Epithelial cell of proximal tubule (primary cell): ENCODE measurements at places on chromosomes 5 and 9. TPM values are rescaled to one million over a fixed set of nuclear protein-coding genes. Genes with fewer than 3 reads are reported as not detected.

PCDH1 gene
- total RNA-seq = 9.6 and 17.4 TPM in 2 replicates

GZMA gene
- not detected in 2 replicates for total RNA-seq

PRPF4 gene
- total RNA-seq = 29.1 and 43.8 TPM in 2 replicates

DMGDH gene
- total RNA-seq = 0.80 and 1.9 TPM in 2 replicates

C9orf152 gene
- not detected in 2 replicates for total RNA-seq

CCDC183 gene
- 0.06 TPM in 1 of 2 replicates, not detected in the other for total RNA-seq

PTGES gene
- total RNA-seq = 15.3 and 33.6 TPM in 2 replicates

DMRT3 gene
- 0.29 and 1.4 TPM in 2 replicates for total RNA-seq

ARL14EPL gene
- 0.17 TPM in 1 of 2 replicates, not detected in the other for total RNA-seq

AFF4 gene
- total RNA-seq = 25.5 and 29.2 TPM in 2 replicates

SPATA31E1 gene
- not detected in 2 replicates for total RNA-seq

NTRK2 gene
- total RNA-seq = 0.14 and 0.46 TPM in 2 replicates

RGS14 gene
- 17.1 and 19.6 TPM in 2 replicates for total RNA-seq

GRCh38 chr5:122999947-123000563 lies 36.5 kb downstream of the PPIC start:
- DNase-seq = no peak

DNA sequence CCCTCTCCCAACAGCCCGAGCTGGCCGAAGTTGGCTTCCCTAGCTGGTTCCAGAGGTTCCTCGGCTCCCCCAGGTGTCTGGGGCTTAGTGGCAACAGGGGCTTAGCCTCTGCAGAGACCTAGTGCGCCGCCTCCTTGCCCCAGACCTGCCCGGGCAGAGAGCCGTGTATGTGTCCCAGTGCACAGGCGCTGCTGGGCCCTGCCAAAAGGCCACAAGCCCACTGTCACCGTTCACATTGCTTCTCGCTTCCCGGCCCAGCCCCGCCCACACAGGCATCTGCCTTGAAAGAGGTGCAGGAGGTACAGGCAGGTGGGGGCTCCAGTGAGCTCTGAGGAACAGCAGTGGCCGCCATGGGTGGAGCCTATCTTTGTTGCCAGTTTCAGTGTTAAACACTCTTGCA lies 2.5 kb upstream of the CACFD1 start:
- DNase-seq = no peak

- no peak for DNase-seq
These were observed 98.4 kb upstream of the HAND1 start for GRCh38 chr5:154576429-154576806.

- no peak for DNase-seq
These were observed 174.0 kb downstream of the ARHGAP26 start for GRCh38 chr5:142944140-142944539.

- DNase-seq = no peak
These were observed 20.3 kb downstream of the POU5F2 start for GRCh38 chr5:93721071-93721470.

- no peak for DNase-seq
These were observed 36.6 kb downstream of the FAM240B start for GRCh38 chr9:38683336-38683735.

DNA sequence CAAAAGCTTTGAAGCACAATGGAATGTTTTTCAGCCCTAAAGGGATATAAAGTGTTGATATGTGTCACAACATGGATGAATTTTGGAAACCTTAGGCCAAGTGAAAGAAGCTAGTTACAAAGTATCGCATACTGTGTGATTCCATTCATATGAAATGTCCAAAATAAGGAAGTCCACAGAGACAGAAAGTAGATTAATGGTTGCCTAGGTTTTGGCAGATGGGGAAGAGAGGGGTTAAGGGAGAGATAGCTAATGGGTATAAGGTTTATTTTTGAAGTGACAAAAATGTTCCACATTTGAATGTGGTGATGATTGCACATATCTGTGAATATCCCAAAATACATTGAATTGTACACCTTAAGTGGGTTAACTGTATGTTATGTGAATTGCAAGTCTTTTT lies 57.5 kb upstream of the MCCC2 start:
- DNase-seq = no peak

- DNase-seq = no peak
These were observed 49.6 kb upstream of the OSMR start for GRCh38 chr5:38795986-38796741.

GRCh38 chr5:124182133-124182532 lies 564.3 kb downstream of the ZNF608 start:
- no peak for DNase-seq

GRCh38 chr9:122900791-122901190 lies 4.4 kb downstream of the RC3H2 start:
- DNase-seq = no peak

DNA sequence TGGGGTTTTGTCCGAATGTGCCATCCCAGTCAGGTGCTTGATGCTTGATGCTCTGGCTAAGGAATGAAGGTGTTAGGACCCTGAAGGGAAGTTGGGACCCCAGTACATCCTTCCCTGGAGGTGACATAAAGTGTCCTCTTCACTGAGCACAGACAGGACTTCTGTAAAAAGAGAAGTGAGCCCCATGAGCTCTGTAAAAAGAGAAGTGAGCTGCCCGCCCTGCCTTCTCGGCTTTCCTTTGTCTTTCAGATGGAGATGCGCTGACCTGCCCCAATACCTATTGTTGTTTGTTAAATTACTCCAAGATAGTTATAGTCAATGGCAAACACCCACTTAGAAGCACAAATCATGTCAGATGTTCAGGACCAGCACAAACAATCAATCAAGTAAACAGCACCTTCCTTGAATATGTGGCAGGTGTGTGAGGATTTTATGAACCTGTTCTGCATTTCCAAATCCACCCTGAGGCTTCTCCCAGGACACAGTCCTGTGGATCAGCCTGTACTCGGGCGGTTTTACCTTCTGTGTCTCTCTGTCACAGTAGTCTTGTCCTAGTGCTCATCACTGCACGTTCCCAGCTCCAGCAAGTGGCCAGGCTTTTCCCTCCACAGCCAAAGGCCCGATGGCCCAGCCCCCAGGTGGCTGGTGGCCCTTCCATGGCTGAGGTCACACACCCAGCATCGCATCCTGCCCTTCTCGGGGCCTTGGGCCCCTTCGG lies 191.4 kb downstream of the MTRR start:
- DNase-seq = no peak

DNA sequence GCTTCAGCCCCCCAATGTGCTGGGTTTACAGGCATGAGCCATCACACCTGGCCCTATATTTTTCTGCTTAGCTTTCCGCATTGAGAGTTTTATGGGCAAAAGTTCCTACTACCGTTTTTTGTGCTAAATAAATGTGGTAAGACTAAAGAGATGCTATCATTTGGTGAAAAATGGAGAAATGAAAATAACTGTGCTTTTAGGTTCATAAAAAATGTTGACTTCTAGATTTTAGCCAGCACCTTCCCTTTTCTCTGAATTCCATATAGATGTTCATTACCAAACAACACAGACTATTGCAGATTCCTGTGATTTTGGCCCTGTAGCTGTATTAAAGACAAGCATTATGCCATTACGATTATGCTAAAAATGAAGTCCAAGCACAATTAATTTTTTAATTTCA lies 72.0 kb upstream of the CTSL start:
- DNase-seq = no peak

GRCh38 chr5:33934176-33934575 lies 2.0 kb upstream of the RXFP3 start:
- no peak for DNase-seq

GRCh38 chr9:134485653-134486052 lies 155.9 kb upstream of the COL5A1 start:
- DNase-seq = no peak

GRCh38 chr9:14452539-14452938 lies 138.6 kb upstream of the NFIB start:
- no peak for DNase-seq

DNA sequence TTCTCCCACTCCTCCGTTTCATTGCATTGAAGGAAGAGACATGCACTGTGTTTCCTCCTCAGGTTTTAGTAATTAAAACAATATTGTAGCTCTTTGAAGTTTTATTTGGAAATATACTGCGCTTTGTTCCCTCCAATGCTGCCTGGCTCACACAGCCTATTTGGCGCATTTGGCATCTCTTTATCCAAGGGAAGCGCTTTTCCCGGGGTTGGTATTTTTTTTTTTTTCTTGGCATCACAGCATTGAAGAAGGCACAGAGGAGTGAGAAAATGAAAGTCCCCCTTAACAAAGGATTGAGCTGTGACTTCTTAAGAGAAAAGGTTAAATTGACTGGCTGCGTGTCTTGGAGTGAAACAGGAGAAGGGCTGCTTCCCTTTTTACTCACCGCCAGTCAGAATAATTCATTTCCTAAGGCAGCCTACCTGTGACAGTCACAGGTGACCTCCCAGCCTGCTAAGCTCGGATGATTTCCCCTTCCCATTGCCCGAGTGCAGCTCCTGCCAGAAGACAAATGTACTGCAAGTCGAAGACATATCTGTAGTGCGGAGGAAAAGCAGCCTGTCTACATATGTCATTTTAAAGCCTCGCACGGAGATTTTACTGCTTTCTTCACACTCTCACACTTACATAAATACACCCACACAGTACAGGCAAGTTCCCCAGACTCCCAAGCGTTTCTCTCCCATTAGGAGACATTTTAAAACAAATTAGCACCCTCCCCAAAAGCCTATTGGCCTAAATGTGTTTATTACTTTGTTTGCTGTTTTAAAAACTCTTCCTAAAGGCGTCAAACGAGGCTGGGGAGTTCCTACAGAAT lies 665.5 kb upstream of the ZNF608 start:
- DNase-seq = peak; percentile 66

DNA sequence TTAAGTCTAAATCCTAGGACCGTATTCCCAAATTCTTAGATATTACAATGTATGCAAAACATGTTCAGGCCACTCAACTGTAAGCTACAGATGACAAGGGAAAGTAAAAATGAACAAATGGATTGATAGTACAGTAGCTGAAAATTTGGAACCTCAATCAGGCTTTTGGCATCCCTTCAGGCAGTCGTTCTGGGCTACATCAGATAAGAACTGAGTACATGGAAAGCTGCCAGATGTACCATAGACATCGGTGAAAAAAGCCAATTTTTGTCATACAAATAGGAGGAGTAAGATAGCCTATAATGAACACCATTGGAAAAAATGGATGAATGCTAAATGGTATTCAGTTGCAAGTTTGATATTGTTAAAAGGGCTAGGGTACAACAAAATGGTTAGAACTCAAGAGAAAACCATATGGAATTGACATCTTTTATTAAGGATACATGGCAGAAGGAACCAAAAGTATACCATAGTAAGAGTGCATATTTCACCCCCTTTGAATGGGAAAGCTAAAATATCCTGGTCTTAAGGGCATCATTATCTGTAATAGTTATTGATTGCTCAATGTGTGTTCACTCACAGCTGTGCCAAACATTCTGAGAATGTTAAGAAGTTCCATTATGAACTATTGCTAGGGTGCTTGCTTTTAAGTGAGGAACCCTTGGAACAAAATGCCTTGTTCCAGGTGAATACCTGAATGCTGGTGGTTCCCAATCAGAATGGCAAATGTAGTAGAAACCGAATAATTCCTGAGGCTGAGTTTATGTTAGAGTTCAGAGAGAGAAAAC lies 86.4 kb downstream of the NR3C1 start:
- DNase-seq = no peak

DNA sequence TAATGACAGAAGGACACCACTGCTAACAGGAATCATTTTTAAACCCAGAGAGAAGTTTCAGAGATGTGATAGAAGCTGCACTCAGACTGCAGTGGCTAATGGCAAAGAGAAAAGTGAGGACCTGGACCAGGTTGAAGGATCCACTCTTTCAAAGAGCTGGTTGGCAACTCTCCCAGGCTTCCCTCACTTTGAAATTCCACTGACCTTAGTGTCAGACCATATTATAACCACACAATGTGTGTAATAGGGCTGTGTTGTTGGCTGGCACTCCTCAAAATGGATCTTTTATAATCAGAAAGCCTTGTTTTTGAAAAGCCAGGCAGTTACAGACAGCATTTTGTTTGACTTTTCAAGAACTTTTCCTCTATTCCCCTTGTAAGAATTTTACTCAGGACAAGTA lies 280.7 kb downstream of the PRELID2 start:
- peak; percentile 45 for DNase-seq

- no peak for DNase-seq
These were observed 50.4 kb upstream of the MTAP start for GRCh38 chr9:21751998-21752397.

DNA sequence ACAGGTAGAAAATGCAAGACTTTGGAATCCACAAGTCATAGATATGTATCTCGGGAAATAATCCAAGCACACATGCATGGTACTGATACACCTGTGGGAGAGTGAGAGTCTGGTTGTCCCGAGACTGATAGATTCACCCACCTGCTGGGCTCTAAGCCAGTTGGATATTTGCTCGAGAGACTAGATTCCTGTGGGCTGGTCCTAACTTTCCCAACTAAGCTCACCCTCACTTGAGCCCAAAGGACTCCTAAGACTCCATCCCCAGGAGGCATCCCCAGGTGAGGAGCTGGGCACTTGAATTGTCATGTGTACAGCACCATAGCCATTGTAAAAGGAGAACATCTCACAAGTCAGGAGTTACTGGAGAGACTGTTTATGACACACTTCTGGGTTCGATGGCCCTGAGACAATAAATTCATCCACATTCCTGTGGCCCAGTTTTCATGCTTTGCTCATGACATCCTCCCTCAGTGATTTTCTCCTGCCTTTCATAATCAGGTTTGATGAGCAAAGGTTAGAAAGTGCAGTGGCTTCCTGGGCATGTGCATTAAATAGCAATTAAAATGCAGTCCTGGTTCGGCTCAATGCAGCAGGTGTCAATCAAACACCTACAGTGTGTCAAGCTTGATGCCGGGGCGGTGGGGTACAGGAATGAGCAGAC lies 18.1 kb downstream of the SLC1A1 start:
- peak; percentile 95 for DNase-seq

- DNase-seq = no peak
These were observed 63.5 kb upstream of the MOCS2 start for GRCh38 chr5:53173083-53173482.

DNA sequence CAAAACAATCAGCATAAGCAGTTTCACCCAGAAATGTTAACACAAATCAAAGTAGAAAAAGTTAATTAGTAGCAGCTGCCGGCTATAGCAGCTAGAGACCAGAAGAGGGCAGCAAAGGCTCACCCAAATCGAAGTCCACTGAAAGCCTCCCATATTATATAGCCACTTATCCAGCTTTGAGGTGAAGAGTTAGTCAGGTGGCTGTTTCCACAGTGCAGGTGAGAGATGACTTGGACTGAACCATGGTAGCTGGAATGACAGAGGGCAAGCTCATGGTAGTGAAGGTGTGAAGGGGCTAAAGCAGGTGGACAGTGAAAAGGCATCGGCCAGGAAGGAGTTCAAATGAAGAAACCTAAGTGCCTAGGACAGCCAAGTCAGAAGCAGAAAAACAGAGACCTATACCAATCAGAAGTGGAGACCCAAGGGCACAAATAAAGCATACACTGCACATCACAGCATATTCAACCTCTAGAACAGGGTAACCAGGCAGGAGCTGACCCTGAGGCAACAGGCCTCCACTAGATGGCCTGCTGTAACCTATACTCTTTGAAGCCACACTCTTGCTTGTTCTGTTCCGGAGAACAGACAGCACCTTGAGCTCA lies 7.2 kb upstream of the RNF38 start:
- no peak for DNase-seq

DNA sequence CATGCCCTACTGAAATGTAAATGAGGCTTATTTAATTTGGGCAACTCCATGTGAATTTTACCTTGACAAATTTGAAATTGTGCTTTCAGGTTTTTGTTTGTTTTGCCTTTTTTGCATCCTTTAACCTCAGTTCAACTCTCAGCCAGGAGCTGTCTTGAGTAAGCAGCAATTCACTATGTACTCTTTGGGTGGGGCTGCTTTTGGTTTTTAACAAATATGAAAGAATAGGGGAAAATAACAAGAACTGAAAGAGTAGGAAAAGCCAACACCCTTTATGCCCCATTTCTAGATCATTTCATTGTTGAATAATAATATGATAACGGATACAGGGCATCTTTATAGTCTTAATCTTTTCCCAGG lies 192.0 kb downstream of the ARHGAP26 start:
- no peak for DNase-seq

GRCh38 chr5:53924392-53924791 lies 364.0 kb downstream of the NDUFS4 start:
- no peak for DNase-seq
